HT1080 (cell line): ENCODE measurements at places on chromosomes 5 and 9. TPM values are rescaled to one million over a fixed set of nuclear protein-coding genes. Genes with fewer than 3 reads are reported as not detected.
A peak's percentile ranks its signal among the peaks of the same experiment; 100 is the strongest.

FAM221B gene
- not detected in 2 replicates for total RNA-seq

SELENOP gene
- not detected in 2 replicates for total RNA-seq

SYK gene
- total RNA-seq = 0.03 and 0.68 TPM in 2 replicates

SLIT3 gene
- 0.08 and 0.23 TPM in 2 replicates for total RNA-seq

ARHGEF37 gene
- 0.02 and 0.03 TPM in 2 replicates for total RNA-seq

WDR36 gene
- total RNA-seq = 50.3 and 53.2 TPM in 2 replicates

STKLD1 gene
- not detected in 2 replicates for total RNA-seq

SPINK6 gene
- 1.2 TPM in 1 of 2 replicates, not detected in the other for total RNA-seq

TAF11L13 gene
- not detected in 2 replicates for total RNA-seq

CCDC183 gene
- total RNA-seq = not detected in 2 replicates

SIT1 gene
- total RNA-seq = not detected in 2 replicates

WNT8A gene
- total RNA-seq = not detected in 2 replicates

CCDC187 gene
- under 0.01 and 0.02 TPM in 2 replicates for total RNA-seq

- DNase-seq = no peak
Measured at GRCh38 chr5:169941542-169941941, 38.8 kb downstream of the INSYN2B start.

DNA sequence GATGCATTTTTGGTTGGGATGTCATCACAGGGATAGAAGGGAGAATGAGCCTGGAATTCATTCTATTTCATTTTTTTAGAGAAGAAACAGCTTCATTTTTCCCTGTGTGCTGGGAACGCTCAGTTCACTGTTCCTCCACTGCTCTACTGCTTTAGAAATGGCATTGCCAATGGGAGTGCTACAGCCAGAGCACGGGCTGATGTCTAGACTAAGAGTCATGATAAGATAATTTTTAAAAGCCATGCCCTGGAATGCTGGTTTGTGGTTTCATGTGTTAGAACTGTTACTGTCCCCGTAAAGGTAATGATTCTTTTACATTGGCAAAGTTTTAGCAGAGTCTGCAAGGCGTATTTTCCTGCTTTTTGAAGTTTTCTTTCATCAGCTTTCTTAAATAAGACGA lies 119.6 kb downstream of the SEMA6A start:
- peak; percentile 38 for DNase-seq

DNA sequence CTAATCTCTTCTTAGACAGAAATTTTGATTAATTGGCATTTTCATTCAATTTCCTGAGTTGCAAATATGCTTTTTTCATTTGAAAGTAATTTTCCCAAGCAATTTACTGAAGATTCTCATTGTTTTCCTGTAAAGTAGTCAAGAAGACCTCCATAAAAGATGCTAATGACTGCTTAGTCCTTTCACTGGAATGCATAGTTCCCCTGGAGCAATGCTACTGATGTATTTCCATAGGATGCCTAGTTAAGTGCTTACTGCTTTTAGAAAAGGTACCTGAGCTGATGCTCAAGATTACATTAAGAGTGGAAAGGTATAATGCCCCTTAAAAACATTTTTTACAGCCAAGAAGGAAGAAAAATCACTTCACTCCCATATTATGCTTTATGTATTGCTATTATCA lies 109.2 kb upstream of the EMB start:
- DNase-seq = no peak

DNA sequence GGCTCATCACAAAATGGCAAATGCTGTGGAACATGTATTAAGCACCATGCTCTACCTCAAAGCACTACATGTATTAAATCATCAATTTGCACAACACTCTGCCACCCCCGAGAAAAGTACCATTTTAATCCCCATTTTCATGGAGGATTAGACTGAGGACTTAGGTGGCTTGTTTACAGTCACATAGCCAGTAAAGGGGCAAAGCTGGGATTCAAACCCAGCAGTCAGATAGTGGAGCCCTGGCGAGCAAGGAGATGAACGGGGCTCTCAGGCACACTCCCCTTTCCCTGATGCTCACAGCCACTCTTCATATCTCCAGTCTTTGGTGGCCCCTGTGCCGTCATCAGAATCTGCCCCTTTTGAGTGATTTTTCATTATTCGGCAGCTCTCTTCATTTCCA lies 262.9 kb downstream of the DIRAS2 start:
- DNase-seq = no peak

- DNase-seq = no peak
Measured at GRCh38 chr5:77627869-77628674, 10.4 kb downstream of the OTP start.

DNA sequence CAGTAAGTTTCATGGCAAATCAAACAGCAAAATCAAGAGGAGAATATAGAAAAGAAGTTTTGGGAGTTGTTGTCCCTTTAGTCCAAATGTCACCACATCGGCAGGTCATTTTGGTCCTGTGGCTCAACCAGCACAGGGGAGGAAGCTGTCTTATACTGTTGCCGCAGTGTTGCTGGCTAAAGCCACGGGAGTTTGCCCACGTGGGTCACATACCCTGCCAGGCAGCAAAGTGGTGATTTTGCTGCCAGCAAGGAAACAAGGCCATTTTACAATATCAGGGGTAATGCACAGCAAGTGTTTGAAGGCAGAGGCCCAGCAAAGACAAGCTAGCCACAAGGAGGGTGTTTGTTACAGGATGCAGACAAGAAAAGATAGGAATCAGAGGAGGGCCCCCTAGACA lies 14.5 kb downstream of the GABRA6 start:
- DNase-seq = no peak

DNA sequence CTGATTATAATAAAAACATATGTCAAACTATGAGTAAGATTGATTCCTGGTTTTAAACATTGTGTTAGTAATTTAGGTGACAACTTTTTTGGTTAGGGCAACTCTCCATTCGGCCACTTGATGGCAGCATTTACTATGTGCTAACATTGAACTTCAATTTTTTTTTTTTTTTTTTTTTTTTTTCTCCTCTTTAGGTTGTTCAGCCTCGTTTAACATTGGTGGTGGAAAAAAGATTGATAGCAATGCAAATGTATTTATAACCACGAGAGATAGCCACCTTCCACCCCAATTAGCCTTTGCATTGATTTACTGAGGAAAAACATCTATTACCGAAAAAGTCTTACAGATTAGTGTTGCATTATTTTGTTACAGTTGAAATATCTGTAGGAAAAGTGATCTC lies 159.1 kb downstream of the CSNK1G3 start:
- peak; percentile 41 for DNase-seq

DNA sequence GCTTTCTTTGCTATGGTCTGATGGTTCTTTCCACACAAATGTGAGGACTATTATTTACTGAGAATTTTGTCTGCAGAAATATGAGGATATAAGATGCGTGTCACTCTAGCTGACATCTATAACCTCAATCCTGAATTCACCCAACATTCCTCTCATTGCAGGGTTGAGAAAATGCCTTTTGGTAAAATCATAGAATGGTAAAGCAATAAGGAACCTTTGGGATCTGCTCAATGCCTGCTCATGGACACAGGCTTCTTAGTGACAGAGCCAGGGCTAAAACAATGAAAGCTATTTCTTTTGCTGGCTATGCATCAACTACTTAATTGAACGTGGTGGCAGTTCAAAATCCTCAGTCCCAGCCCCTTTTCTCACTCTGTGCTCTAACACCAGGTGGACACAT lies 199.6 kb downstream of the GAS1 start:
- no peak for DNase-seq

DNA sequence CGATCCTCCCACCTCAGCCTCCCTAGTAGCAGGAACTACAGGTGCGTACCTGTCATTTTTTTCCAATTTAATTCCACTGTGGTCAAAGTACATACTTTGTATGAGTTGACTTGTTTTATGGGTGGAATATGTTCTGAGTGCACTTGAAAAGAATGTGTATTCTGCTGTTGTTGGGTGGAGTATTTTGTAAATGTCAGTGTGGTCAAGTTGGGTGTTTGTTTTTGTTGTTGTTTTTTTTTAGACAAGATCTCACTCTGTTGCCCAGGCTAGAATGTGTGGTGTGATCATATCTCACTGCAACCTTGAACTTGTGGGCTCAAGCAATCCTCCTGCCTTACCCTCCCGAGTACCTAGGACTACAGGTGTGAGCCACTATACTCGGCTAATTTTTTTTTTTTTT lies 17.9 kb downstream of the SLC25A25 start:
- DNase-seq = no peak

DNA sequence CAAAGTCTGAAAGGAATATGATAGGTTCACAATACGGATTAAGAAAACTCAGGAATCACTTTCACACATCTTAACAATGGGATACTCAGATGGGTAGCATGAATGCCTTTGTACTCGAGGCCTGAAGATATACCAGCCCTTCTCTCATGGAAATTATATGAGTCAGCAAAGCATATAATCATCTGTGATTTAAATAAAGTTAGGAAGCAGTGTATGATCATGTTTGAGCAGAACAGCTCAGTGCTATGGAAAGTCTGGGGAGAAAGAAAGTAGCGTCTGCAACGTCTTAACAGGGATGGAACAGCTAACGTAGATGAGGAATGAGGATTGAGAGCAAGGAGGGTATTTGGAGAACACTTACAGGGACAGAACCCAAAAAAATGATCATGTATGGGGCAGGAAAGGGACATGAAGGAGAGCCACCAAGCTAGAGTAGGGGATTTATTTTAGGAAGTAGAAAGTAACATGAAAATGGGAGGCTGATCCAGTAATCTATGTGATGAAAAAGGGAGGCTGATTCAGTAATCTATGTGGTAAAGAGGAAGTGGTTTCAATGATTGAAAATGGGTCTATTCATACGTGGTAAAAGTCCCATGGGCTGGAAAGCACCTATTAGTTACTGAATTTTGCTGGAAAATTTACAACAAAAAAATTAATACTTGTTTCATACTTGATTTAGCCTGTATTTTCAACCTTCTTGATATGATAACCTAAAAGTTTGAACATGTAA lies 85.9 kb downstream of the GNA14 start:
- no peak for DNase-seq

GRCh38 chr5:143614831-143615230 lies 197.1 kb upstream of the HMHB1 start:
- no peak for DNase-seq

GRCh38 chr5:39526914-39527477 lies 102.2 kb upstream of the DAB2 start:
- peak; percentile 26 for DNase-seq

GRCh38 chr5:119895066-119895465 lies 265.7 kb downstream of the FAM170A start:
- no peak for DNase-seq

DNA sequence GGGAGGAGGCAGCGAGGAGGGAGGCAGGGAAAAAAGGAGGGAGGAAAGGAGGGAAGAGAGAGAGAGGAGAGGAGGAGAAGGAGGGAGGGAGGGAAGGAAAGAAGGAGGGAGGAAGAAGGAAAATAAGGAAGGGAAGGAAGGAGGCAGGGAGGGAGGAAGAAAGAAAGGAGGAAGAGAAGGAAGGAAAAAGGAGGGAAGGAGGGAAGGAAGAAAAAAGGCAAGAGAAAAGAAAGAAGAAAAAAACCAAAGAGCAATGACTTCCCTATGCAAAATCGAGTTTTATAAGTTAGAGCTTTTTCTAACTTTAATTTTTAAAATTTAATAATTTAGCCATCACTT lies 413 bp upstream of the GFI1B start:
- DNase-seq = no peak

- no peak for DNase-seq
Measured at GRCh38 chr9:107375651-107376369, 92.7 kb downstream of the RAD23B start.

DNA sequence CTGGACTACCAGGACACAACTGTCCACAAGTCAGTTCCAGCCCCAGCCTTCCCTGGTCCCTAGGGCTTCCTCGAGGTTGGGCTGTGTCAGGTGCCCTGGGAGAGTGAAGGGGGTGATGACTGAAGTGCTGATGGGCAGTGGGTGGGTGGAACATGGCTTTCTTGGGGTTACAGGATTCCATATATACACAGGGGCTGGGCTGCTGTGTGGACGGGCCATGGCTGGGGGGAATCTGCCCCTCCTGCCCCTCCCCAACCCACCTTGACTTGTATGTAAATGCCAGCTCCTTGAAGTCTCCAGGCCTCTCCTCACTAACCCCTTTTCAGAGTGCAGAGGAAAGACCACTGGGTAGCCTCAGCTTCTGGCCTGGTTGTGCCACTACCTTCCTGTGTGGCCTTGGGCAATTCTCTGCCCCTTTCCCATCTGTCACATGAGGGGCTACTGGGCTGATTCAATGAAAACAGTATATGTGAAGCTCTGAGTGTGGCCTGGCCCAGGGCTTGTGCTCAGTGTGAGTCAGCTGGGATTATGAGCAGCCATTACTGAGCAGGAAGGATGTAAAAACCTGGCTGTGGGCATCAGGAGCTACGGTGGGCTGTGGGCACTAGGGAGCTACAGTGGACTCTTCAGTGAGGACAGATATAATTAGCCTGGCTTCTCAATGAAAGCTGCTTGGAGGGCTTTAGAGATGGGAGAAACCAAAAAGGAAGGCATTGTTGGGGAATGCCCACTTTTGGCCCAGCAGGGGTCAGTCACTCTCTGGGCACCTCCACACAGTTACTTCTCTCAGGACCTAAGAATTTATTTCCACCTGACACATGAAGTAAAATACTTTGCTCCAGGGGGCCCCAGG lies 23.3 kb downstream of the PITX1 start:
- DNase-seq = peak; percentile 29

DNA sequence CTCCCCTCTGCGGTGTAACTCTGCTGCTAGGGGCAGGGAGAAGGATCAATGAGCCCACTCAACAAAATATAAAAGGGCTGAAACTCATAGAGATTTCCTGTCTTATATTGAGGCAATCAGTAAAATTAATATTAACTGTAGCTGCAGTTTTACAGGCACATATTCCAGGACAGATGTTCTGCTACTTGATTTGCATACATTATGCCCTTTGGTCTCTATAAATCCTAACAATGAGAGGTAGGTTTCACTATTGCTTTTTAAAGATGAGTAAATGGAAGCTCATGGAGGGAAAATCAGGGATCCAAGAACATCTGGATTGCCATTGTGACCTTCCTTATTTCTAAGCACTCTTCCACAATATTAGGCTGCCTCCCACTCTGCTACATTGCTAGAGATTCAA lies 23.5 kb upstream of the TRIM32 start:
- no peak for DNase-seq

- DNase-seq = no peak
Measured at GRCh38 chr9:85895685-85896084, 45.3 kb upstream of the NAA35 start.
